ENCODE measurements at places on chromosomes 3 and 15. TPM values are rescaled to one million over a fixed set of nuclear protein-coding genes. Genes with fewer than 3 reads are reported as not detected.

GRCh38 chr15:26660241-26660640 lies 112.6 kb downstream of the GABRB3 start:
- DNase-seq, result no peak

Gene SAMMSON
- not detected for total RNA-seq

GRCh38 chr3:40770061-40770460 lies 245.3 kb downstream of the ZNF621 start:
- DNase-seq, result no peak

Gene CIDEC
- total RNA-seq, result not detected

GRCh38 chr15:90239371-90239770 lies 5.4 kb downstream of the GDPGP1 start:
- no peak for DNase-seq

GRCh38 chr3:118406562-118406961 lies 628.1 kb downstream of the IGSF11 start:
- no peak for DNase-seq

GRCh38 chr3:139571711-139572110 lies 32.2 kb upstream of the RBP1 start:
- no peak for DNase-seq

- no peak for DNase-seq
Observed at GRCh38 chr15:84821501-84822021, 4.4 kb downstream of the ALPK3 start.

DNA sequence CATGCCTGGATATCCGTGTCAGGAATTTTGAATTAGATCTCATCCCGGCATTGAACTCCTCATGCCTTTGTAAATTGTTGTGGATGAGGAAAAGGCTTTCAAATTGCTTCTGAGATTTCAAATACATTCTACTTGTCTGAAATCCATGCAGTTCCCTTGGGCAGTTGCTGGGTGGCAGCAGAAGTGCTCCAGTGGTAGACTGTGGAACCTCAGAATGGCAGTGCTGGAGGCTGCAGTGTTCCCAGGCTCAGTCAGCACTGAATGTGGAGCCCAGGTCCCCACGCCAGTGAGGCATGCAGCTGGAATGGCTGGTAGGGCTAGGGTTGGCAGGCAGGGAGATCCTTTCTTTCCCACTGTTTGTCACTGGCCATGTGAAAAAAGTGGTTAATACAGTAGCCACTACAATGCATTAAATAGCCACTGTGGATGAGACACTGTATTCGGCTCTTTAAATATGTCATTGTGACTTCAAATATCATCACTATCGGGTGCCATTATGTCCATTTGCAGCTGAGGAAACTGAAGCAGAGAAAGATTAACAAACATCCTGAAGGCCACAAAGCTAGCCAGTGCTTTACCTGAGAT lies 98.6 kb downstream of the TPRG1 start:
- no peak for DNase-seq

DNA sequence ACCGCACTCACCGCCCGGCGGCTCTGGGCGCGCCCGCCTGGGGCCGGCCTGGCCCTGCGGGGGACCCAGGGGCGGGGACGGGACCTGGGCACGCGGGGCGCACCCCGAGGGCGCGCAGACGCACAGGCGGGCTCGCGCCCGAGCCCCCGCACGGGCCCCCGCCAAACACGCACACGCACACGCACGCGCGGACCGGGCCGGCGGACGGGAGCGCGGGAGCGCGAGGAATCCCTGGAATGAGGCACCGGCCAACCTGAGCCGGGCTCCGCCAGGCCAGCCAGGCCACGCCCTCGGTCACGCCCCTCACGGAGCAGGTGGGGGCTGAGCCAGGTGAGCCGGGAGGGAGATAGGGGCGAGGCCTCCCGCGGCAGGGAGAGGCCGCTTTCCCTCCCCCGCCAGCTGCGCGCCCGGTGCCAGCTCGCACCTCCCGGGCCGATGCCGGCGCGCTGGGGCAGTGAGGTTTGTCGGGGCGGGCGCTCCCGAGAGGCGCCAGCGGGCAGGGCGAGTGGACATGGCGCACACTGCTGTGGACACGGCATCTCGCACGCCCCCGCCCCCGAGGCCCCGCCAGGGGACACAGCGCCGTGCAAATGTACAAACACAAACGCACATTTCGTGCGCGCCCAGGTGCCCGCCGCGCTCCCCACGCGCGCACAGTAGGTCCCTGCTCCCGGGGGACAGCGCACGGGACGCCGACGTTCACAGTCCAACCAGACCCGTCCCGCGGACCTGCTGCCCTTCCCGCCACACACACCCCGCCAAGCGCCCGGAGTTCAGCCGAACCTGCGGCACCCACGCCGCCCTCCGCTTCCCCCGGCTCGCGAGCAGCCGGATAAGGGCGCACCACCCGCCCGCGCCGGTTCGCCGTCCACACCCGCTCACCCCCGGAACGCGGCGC lies 75.9 kb upstream of the VGLL4 start:
- peak; percentile 73 for DNase-seq

DNA sequence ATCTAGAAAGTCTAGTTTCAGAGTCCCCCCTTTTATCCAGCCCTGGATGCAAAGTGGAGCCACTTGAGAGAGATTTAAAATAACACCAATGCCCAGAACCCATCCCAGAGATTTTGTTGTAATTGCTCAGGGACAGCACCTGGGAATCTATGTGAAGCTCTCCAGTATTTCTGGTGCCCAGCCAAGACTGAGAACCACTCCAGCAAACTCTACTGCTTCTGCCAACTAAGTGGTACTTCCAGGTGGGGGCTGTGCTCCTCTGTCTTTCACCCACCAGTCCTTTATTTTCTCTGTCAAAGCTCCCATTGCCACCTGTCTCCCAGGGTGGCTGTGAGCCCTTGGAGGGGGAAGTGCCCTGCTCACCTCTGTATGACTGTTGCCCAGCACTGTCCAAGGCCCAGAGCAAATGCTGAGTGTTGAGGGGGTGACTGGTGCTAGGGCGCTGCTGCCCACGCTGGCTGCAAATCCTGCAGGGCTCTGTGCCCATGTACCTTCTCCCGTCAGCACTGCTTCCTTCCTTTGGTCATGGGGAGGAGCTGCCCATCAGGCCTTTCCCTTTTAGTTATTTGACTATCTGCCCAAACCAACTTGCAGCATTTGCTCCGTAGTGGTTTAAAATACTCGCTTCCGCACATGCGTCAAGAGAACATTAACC lies 9.4 kb downstream of the CLSTN2 start:
- no peak for DNase-seq

- no peak for DNase-seq
Observed at GRCh38 chr3:172915911-172916514, 165.5 kb downstream of the ECT2 start.

GRCh38 chr15:70290708-70291107 lies 193.0 kb upstream of the TLE3 start:
- DNase-seq, result no peak

GRCh38 chr3:29275309-29275708 lies 5.6 kb upstream of the RBMS3 start:
- no peak for DNase-seq

Gene PIERCE2
- total RNA-seq, result not detected

Gene RLBP1
- total RNA-seq, result not detected

- DNase-seq, result no peak
Observed at GRCh38 chr3:69290006-69290405, 95.9 kb downstream of the FRMD4B start.

DNA sequence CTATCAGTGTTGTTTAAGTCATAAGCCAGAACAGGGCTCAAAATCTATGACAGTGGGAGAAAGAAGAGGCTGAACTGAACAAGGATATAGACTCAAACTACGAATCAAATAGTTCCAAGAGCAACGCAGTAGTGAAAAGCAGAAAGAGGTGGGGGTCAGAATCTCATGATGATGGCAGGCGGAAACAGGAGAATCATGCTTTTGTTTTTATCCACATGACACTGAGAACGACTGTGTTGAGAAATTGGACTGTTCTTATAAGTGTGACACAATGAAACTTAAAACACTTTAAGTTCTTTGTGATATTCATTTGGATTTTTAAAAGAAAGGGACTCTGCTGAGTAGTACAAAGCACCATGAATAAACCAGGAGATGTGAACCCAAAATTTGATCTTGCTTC lies 309.4 kb downstream of the ULK4 start:
- DNase-seq, result no peak

Gene C3orf49
- not detected for total RNA-seq

Gene OR5K4
- total RNA-seq, result not detected

DNA sequence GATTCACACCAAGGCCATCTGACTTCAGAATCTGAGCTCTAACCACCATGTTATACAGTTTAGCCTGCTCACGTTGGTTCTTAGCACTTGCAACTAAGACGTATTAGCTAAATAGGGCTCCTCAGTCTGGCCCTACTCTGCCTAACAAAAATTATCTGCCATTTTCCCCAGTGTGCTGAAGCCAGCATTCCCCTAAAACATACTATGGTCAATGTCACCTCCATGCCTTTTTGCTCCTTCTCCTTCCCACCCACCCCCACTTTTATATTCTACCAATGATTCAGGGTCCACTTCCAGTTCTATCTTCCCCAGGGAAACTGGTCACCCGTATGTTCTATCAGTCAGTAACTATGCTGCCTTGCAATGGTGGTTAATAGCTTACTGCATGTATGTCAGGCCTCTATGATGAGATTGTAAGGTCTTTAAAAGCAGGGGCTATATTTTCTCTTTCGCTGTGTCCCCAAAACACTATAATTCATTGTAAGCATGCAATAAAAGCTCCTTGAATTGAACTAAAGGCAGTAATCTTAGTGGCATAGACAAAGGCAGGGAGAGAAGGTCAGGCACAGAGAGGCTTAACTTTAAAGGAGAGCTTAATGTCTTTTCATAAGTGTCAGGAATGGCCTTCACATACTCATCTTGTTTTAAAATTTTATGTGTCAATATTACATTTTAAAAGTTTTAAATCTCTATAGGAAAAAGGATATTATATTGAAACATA lies 23.3 kb downstream of the POPDC2 start:
- no peak for DNase-seq

GRCh38 chr15:67421105-67421504 lies 99.8 kb upstream of the C15orf61 start:
- no peak for DNase-seq

DNA sequence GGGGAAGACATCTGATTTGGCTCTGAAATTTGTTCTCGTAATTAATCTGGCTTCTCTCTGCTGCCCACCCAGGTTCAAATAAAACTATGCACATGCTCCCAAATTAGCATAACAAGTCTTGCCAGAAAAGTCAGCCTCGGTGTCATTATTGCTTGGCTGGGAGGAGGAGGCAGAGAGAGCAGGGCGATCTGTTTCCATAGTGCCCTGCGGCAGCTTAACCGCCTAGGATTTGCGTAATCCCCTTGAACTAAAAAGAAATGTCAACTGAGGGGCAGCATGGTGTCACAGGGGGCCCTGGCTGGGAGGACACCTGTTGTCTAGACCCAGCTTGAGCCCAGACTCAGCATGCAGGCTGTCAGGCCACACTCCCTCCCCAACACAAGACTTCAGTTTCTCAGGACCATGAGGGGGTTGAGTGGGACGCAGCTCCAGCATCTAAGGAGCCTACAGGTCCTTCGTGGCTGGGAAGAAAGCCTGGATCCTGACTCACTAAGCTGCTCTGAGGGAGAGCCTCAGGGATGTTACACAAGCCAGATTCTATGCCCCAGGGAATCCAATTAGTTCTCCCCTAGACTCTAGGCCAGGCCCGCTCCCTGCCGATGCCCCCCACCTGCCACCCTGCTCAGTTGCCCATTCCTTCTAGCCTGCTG lies 17.3 kb downstream of the MRPS11 start:
- no peak for DNase-seq

GRCh38 chr3:70120357-70120966 lies 120.9 kb downstream of the SAMMSON start:
- peak; percentile 73 for DNase-seq

GRCh38 chr15:49982584-49982983 lies 136.4 kb downstream of the ATP8B4 start:
- no peak for DNase-seq

Gene C3orf52
- 0.59 TPM for total RNA-seq

Gene ACVR2B
- total RNA-seq, result 12.7 TPM

Gene HAPLN3
- 251 TPM for total RNA-seq

Gene ADAMTS7
- not detected for total RNA-seq

DNA sequence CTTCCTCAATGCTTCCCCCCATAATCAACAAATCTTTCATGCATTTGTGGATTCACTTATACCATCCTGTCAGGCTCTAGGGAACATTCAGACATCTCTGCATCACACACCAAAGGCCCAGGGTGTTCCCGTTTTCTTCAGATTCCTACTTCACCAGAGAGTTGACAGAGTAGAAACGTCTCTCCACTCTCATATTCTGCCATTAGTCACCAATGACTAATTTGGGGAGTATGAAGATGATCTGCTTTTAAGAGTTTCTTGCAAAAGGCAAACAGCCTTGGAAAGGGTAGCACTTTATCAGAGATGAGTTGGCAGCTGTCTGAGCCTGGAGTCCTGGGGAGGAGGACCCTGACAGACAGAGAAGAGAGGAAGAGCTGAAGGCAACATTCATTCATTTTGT lies 55.8 kb upstream of the DGKG start:
- DNase-seq, result no peak
